ENCODE measurements at places on chromosomes 4 and X. TPM values are rescaled to one million over a fixed set of nuclear protein-coding genes. Genes with fewer than 3 reads are reported as not detected.

Gene SLC39A8
- total RNA-seq: 14.6 TPM

Gene TCP11X2
- not detected for total RNA-seq

Gene PHEX
- 0.14 TPM for total RNA-seq

Gene TSPAN7
- total RNA-seq: 26.1 TPM

Gene ADGRG4
- 1.8 TPM for total RNA-seq

Data from stomach (tissue), 19 donors.